Activated CD4-positive, alpha-beta T cell treated with anti-CD3 and anti-CD28 coated beads, Interleukin-2, amount 50 U/mL, for 24 hours (primary cell): ENCODE measurements at places on chromosomes 2 and 18.

- no peak for DNase-seq
Measured at GRCh38 chr2:120439637-120440384, 93.9 kb downstream of the INHBB start.

- no peak for DNase-seq
Measured at GRCh38 chr2:176818617-176819016, 394.0 kb upstream of the HNRNPA3 start.

- DNase-seq = no peak
Measured at GRCh38 chr2:135212757-135213156, 160.7 kb downstream of the RAB3GAP1 start.

- DNase-seq = no peak
Measured at GRCh38 chr2:191846515-191847476, at the start of gene CAVIN2. TSS of gene CAVIN2 (minus strand) at chr2:191847088. CDS start at chr2:191846925, 163 bp downstream.

DNA sequence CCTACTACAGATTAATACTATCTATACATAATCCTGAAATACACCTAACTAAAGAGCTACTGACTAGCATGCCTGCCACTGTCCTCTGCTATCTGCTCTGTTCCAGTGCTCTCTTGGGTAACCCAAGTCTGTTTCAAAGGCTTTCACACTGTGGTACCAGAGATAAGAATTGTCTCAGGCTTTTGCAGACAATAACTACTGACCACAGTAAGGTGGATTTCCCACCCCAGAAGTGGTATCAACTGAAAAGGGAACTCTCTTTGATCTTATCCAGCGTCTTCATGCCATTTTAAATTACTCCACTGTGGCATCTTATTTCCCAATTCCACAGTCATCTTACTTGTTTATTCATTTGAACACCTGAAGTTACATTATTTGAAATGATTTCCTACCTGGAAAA, 190.2 kb downstream of the IKZF2 start:
- DNase-seq = no peak
